ENCODE measurements at places on chromosomes 5 and 9.

- no peak for DNase-seq
These were observed 16.9 kb downstream of the CAMSAP1 start for GRCh38 chr9:135890190-135891026.

- DNase-seq = no peak
These were observed 39.0 kb downstream of the TRIP13 start for GRCh38 chr5:931570-932145.

- no peak for DNase-seq
These were observed 9.4 kb downstream of the ANKS6 start for GRCh38 chr9:98786750-98787510.

- no peak for DNase-seq
These were observed 549.1 kb upstream of the CCNG1 start for GRCh38 chr5:162888268-162888667.

DNA sequence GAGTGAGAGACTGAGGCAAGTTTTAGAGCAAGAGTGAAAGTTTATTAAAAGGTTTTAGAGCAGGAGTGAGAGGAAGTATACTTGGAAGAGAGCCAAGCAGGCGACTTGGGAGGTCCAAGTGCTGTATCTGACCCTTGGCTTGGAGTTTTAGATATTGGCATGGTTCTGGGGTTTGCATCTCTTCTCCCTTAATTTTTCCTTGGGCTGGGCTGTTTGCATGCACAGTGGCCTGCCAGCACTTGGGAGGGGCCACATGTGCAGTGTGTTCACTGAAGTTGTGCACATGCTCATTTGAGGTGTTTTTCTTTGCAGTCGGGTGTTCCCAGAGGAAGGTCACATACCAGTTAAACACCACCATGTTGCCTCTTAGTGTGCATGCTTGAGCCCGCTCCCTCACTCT, 464.1 kb downstream of the DMRT2 start:
- DNase-seq = no peak

- DNase-seq = no peak
These were observed 86.7 kb upstream of the STARD4 start for GRCh38 chr5:111598996-111599395.

DNA sequence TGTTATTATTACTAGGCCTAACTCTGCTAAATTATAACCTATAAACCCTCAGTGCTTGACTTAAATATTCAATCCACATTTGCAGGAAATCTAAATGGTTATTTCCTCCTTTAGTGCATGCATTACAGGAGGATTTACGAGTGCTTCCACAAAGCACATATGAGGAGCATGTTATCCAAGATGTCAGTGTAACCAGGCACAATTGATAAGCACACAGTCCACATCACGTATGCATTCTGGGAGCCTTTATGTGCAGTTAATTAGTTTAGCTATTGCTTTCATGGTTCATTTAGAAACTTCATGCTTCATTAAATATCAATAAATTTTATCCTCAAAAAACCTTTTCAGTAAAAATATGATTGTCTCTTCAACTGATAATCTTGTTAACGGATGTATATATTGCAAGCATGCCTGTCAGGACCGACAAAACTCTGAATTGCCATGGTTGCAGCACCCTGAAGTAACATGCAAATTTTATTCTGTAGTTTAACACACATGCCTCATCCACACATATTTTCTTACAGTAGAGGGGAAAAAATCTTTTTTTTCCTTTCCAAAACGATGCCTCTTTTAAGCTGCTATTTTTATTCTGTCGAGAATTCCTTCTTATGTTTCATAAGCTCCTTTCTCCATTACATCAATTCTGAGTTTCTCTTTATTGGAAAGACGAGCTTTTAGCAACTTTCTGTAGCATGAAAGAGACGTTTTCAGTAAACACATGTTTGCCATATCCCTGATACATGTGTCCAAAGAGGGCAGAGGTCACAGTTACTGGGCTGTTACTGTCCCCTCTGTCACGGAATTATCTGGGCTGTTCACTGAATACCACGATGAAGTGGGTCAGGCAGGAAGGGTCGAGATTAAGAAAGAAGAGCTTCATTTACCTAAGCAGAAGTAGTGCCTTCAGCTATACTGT, 142.0 kb downstream of the GLIS3 start:
- DNase-seq = no peak

GRCh38 chr9:108880738-108881316, 18.8 kb downstream of the ACTL7A start:
- DNase-seq = no peak

DNA sequence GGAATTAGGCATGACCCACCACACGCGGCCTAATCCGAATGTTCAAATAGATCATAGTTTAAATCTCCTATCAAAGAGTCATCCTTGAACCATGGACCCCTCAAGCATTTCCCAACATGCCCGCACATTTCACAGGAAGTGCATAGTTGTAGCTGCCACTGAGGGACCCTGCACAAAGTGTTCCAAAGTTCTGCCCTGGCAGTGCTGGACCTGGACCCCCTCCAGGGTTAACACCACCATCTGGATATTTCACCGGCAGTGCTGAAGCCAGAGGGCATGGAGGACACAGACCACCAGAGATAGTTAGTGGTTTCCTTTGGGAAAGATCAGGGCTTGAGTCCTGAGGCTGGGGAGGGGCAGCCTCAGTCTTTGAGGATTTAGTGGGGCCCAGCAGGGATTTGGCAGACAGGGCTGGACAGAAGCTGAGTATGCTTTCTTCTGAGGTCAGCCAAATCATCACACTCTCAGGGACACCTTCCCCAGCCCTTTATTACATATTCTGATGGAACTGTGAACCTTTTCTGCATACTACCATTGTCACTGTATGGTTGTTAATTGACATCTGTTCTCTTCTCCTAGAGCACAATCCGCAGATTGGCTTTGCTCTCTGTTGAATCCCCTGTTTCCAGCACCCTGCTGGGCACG, 143.6 kb upstream of the EFNA5 start:
- DNase-seq = no peak

DNA sequence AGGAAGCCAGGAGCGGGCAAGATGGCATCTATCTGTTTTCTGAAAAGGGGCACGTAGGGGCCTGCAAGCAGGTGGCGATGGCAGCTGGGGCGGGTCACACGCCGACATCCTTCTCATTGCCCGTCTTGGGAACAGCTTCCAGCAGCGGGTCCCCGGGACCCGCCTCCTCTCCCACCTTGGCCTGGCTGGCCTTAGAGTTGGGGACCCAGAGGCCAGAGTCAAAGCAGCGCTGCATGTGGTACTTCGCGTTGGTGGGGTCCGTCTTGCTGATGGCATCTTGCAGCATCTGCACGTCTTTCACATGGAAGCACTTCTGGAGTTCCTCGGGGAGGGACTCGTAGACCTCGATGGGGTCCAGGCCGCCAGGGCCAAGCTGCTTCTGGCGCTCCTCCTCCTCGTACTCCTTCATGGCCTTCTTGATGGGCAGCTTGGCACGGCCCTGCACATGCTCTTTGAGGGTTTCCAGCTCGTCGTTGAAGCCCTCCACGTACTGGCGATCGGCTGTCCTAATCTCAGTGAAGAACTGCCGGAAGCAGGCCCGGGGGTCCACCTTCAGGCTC, 127.6 kb upstream of the CLINT1 start:
- DNase-seq = no peak

- no peak for DNase-seq
These were observed 92.5 kb downstream of the EBF1 start for GRCh38 chr5:159007235-159007634.

- no peak for DNase-seq
These were observed 367.7 kb upstream of the RFX3 start for GRCh38 chr9:3893519-3893918.

DNA sequence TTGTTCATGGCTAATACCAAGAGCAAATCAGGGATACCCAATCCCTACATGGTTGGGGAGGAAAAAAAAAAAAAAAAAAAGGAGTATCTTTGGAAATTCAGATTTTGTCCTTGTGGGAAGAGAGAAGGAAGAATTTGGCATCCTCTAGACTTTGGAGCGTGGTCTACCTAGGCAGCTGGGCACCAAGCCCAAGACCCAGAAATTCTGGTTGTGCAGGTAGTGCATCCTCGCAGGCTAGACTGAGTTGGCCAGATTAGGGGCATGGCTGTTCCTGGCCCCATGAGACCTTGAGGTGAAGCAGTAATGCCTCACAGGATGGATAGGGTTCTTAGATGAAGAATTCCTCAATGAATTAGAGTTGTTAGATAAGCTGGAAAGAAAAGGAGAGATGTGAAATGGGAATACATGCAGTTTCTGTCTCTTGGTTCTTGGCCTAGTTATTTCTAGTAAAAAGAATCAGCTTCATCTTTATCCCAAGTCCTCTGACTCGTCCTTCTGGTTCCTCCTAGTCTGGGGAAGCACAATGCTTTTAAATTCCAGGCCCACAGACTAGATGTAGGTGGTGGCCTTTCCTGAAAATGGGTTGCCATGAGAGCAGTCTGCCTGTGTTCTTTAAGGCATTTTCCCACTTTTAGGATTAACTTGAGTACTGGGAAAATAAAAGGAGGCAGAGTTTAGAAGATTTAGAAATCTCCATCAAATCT, 140.5 kb upstream of the RUSC2 start:
- no peak for DNase-seq

- peak; percentile 69 for DNase-seq
These were observed 32.1 kb downstream of the TRMO start for GRCh38 chr9:97889941-97890887.

GRCh38 chr5:57499262-57500050, 16.8 kb upstream of the ACTBL2 start:
- peak; percentile 77 for DNase-seq

DNA sequence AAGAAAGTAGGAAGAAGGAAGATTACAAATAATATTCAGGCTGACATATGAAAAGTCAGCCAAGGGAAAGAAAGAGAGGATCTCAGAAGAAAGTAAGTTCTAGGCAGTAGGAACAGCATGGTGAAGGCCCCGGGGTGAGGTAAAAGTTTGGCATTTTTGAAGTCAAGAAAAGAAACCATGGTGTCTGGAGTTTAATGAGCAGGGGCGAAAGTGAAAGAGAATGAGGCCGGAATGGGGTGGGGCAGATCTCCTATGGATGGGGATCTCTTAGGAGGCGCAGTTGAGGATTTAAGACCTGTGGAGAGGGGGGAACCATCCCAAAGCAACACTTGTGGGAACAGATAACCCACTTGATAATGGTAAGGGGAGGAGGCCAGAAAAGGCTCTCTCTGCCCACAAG, 42.3 kb upstream of the SMAD5 start:
- no peak for DNase-seq

GRCh38 chr5:82821846-82822633, 255.2 kb downstream of the TMEM167A start:
- no peak for DNase-seq

DNA sequence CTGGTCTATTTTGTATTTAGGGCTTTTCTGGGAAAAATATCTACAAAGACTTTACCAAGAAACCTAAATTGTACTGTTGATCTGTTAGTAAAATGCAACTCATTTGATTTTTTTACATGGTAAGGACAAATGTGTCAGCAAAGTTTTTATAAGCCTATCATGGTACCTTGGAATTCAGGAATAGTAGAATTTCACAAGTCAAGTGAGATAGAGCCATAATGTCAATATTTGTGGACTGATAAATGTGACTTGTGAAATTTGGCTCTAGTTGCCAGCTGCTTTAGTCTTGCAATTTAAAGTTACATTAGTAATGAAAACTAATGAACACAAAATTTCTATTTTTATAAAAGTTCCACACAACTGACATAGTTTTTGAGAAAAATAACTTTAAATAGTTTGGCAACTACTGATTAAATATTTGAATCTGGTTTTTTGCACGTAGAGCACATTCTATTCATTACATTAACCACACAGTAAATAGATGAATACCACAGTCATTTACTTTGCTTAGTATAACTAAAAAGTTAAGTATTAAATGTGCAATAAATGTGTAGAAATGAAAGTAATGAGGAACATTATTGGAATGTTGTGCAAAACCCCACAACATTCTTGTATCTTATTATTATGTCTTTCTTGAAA, 41.2 kb upstream of the RIOK2 start:
- DNase-seq = no peak

DNA sequence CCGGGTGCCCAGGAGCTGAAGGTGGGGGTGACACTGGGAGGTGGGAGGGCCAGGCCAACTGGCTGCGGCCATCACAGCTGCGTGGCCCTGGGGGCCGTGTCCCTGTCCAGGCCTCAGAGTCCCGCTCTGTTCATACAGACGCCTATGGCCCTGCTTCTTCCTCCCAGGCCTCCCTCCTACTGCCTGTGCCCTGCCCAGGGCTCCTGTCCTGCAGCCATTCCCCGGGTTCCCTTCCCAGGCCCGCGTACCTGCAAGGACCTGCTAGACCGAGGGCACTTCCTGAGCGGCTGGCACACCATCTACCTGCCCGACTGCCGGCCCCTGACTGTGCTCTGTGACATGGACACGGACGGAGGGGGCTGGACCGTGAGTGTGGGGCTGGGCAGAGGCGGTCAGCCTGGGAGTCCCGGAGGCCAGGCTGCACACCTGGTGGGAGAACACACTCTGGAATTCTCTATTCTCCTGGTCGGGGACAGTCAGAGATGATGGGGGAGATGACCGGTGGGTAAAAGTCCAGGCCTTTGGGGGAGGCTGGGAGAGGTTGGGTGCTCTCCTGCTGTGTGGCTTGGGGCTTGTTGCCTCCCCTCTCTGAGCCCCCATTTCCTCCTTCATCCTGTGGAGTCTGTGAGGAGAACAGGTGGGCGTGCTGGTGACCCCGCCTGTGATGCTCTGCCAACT, 4.5 kb downstream of the FCN2 start:
- DNase-seq = no peak
